ENCODE measurements at places on chromosomes 12 and 14. TPM values are rescaled to one million over a fixed set of nuclear protein-coding genes. Genes with fewer than 3 reads are reported as not detected.

The CBLN3 gene
- 0.66 TPM for total RNA-seq

The KIF26A gene
- total RNA-seq = 2.0 TPM

The ARHGAP9 gene
- total RNA-seq = 3.5 TPM

The COCH gene
- 1.4 TPM for total RNA-seq

The KLRC1 gene
- total RNA-seq = not detected

The LBHD2 gene
- not detected for total RNA-seq

The HOXC9 gene
- 11.3 TPM for total RNA-seq

- no peak for DNase-seq
Observed at GRCh38 chr12:89861086-89861485, 152.4 kb upstream of the ATP2B1 start.

- no peak for DNase-seq
Observed at GRCh38 chr12:132614029-132614428, 3.6 kb upstream of the LRCOL1 start.

DNA sequence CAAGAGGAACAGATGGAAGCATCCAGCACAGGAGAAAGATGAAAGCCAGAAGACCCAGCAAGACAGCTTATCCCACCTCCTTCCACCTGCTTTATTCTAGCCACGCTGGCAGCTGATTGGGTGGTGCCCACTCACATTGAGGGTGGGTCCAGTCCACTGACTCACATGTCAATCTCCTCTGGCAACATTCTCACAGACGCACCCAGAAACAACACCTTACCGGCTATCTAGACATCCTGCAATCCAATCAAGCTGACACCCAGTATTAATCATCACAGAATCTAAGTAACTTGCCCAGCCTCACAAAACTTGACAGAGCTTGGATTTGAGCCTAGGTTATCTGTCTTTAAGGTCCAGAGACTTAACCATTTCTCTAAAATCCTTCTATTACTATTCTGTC, 208.9 kb downstream of the PAH start:
- no peak for DNase-seq

GRCh38 chr14:94738751-94739150, 31.2 kb downstream of the GSC start:
- no peak for DNase-seq

DNA sequence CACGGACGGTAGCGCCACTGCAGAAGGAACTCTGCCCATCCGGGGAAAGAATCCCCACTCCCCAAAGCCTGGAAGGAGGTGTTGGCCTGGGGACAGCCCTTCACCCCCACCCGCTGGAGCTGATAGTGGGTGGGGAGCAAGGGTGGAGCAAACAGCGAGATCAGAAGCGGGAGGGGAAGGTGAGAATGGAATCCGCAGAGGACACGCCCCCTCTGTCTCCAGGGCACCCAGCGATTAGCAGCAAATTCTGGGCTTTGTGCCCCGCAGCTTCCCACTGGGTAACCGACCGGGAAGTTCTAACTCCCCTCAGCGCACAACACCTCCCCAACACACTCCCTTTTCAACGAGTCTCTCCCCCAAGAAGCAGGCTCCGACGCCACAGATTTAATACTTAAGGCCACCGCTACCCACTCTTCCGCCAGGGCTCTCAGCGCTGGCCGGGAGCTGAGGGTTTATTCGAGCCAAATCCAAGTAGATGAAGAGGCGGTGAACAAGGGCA, 1.4 kb downstream of the SLC25A29 start:
- no peak for DNase-seq

- DNase-seq = no peak
Observed at GRCh38 chr12:130569521-130569920, 146.6 kb downstream of the RIMBP2 start.

- DNase-seq = no peak
Observed at GRCh38 chr14:52545584-52546317, 6.6 kb downstream of the TXNDC16 start.

DNA sequence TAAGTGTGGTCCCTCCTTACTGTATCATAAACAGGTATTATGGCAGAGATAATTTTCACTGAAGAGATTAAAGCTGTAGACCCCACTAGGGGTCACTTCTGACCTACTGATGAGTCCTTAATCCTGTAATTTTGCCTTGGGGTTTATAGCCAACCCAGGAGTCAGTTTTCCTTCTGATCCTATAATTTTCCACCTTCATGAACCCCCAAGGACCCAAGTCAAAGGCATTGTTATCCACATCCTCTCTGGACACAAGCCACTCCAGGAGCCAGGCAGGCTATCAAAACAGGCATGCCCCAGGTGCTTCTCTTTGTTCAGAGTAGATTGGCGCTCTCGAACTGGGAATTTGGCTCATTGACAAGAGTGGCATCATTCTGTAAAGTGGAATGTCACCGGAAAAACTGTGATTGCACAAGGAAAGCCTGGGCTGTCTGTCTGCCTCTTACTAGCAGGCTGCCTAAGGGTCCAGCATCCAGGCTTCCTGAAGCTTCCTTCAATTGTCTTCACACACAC, 1523.2 kb upstream of the FLRT2 start:
- no peak for DNase-seq

GRCh38 chr12:127294651-127295210, 972.2 kb upstream of the TMEM132C start:
- no peak for DNase-seq

DNA sequence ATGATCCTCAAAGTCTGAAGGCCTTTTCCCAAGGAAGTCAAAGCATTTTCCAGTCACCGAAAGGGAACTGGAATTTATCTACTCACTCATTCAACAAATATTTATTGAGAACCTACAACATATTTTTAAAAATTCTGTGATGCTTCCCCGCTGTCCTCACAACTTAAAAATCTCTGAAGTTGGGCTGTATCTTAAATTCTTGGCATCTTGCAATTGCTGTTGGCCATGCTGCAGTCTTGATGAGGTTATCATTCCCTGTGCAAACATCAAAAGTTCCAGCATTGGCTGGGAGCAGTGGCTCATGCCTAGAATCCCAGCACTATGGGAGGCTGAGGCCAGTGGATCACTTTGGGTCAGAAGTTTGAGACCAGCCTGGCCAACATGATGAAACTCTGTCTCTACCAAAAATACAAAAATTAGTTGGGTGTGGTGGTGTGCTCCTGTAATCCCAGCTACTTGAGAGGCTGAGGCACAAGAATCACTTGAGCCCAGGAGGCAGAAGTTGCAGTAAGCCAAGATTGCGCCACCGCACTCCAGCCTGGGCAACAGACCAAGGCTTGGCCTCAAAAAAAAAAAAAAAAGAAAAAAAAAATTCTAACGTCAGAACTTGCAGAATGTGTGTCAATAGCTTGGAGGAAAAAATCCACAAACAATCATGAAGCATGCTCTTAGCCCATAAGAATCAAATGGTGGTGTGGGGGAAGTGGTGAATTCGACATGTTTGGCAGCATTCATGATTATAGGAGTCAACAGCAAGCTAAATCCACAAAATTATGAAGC, 34.9 kb downstream of the CCDC177 start:
- peak; percentile 41 for DNase-seq

DNA sequence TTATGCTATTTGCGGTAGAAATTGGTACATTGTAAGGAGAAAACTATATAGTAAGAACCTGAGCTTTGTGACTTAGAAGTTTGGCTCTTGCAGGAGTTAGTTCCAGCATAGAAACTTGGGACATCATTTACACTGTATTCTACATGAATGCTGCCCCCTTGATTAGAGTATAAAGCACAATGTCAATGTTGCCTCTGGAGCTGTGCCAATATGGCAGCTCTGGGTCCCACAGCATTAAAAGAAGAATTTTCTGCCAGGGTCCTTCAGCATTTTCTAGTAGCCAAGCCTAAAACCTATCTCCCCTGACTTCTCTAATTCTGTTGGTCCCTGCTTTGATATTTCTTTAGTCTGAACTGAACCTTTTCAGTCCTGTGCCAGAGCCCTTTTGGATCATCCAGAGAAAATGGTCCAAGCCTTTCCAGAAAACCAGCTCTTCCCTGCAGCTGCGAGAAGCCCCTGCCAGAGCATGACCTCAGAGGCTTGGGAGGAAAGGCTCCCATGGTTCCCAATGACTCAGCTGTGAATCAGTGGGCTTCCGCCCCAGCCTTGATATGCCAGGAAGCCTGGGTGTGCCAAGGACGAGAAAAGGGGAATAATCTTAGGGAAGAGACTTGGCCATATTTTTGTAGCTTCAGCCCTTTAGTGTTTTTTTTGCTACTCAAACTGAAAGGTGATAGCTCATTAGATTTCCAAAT, 43.2 kb downstream of the PLEKHG7 start:
- peak; percentile 87 for DNase-seq
